ENCODE measurements at places on chromosomes 11 and 22.

GRCh38 chr11:83694191-83694910 is 408.2 kb upstream of the CCDC90B start:
- DNase-seq = no peak

DNA sequence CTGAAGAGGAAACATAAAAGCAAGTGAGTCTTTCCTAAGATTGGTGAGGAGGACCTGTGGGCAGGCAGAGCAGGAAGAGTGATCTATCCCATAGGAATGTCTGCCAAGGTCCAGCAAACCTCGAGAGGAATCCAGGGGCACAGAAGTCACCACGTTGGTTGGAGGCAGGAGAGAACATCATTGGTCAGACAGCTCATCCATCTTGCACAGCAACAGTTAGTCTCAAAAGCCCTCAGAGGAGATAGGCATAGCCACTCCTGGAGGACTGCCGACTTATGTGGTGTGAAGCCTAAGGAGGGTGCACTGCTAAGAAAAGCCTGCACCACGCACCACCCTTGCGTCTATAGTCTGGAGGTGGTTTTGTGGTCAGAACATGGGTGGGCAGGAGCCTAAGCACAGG is 109.1 kb downstream of the RASSF10 start:
- DNase-seq = peak; percentile 43

GRCh38 chr22:21624880-21625791 is 4.7 kb downstream of the YDJC start:
- no peak for DNase-seq

- DNase-seq = no peak
Measured at GRCh38 chr11:126217491-126217890, 5.9 kb downstream of the FAM118B start.

DNA sequence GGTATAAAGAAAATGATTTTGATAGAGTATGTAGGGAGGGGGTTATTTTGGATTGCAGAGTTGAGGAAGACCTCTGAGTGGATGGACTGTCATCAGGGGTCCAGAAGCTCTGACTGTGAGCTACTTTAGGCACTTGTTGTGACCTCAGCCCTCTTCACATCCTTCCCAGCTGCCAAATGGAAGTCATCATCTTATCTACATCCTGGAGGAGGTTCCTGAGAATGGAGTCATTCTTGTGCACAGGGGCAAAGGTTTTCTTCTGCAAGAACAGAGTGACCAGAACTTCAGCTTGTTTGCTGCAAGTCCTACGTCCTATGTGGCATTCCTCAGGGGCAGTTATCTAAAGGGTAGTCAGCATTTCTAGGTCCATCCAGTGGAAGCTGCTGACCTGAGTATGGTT is 393.8 kb downstream of the AASDHPPT start:
- DNase-seq = no peak

Data from activated CD4-positive, alpha-beta T cell treated with anti-CD3 and anti-CD28 coated beads, Interleukin-2, amount 10 ng/mL, durations not matched to agents 24 days and 14 days (primary cell).